CD4-positive, alpha-beta T cell (primary cell): ENCODE measurements at places on chromosomes 6 and 20.

GRCh38 chr6:89542866-89543265 lies 95.7 kb downstream of the LYRM2 start:
- no peak for DNase-seq

DNA sequence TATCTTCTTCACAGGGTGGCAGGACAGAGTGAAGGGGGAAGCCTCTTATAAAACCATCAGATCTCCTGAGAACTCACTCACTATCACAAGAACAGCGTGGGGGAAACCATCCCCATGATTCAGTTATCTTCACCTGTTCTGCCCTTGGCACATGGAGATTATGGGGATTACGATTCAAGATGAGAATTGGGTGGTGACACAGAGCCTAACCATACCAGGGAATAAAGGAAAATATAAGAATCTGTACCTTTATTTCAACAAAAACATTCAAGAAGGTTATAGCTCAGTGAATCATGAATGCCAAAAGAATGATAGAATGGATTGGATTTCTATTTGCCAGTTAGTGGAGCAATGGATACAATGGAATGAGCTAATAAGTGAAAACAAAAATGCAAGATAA lies 214.4 kb downstream of the PTPRK start:
- no peak for DNase-seq

DNA sequence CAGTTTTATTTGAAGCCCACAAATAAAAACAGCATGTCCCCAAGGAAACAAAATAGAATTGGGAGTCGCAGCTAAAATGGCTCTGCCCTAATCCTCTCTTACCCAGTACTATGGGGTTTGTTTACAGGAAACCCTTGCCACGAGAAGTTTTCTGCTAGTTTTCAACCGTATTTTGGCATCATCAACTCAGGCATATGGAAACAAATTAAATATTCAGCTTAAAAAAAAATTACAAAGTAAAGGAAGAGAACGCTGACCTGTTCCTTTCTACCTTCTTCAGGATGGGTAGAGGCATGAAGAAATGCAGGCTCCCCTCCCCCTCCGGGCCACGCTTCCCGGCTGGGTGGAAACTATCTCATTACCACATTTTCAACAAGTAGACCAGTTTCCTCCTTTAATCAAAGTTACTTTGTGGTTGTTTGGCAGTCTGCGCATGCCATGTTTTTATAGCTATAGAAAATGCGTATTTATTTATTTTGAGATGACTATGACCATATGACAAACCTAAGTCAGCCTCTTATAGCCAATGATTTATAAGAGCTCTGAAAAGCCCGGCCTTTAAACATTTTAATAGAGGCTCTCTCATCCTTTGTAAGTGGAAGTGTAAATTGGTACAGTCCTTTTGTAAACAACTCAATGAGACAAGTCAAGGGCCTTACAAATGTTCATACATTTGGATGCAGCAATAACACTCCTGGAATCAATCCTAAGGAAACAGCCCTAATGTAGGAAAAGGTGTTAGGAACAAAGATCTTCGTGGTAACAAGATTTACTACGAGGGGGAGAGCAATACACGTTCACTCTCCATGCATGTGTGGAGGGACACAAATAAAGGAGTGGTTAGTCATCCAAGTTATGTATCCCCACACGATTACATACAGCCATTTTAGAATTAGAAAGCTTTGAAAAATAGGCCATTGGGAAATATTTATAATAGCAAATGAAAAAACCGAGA lies 16.1 kb upstream of the ZNF217 start:
- peak; percentile 71 for DNase-seq

DNA sequence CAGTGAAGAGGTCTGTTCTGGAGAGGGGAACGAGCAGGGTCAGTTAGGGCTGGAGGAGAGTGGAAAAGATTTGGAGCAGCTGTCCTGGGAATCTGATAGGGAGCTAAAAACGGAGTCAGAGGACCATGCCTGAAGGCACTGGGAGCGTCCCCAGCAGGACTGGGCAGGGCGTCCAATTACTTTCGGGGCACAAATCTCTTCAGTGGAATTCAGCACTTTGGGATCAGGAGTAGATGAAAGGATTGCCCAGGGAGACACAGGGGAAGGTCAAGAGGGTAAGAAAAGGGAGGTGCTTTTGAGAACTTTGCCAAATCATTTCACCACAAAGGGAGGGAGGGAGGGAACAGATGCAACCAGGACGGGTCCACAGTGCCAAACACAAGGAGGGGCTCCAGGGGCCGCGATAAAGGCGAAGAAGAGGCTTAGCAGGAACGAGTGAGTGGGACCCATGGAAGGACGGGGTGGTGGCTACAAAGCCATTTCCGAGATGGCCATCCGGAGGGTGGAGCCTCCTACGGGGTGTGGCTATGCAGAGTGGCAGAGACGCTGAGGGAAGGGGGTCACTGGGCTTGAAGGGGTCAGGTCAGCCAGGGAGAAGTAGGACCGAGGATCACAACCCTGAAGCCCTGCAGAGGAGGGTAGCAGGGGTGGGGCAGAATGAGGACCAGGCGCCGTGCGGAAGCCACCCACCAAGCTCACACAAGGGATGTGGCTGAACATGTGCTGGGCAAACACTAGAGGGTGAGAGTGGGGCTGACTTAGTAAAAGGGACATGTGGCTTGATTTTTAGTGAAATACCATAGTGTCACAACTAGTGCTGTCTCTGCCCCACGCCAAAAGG lies 180.0 kb upstream of the RREB1 start:
- DNase-seq = no peak

- peak; percentile 79 for DNase-seq
These were observed 160.1 kb downstream of the ZMYND8 start for GRCh38 chr20:47196091-47197081.

DNA sequence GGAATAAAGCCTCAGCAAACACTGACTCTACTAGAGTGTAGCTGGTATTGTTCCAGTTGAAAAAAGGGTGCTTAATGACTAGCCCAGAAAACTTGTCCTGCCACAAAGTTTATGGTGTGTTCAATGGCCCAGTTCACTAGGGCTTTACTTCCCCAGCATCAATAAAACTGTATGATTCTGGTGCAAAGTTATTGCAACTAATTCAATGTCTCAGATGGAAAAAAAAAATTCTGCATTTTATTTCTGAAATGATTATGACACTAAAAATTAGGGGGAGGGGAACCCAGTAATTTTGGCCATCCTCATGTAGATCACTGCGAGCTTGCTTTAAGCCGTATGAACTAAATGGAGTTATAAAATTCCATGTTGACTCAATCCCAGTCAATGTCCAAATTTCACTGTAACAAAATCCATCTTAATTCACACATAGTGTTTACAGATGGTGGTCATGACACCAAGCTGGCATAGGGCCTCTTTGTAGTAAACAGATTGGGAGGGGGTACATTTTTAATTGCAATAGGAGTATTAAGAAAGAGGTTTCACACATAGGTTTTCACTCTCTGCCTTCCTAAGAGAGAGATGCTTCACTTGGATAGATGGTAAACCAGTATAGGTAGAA lies 41.2 kb downstream of the PTPRK start:
- no peak for DNase-seq

DNA sequence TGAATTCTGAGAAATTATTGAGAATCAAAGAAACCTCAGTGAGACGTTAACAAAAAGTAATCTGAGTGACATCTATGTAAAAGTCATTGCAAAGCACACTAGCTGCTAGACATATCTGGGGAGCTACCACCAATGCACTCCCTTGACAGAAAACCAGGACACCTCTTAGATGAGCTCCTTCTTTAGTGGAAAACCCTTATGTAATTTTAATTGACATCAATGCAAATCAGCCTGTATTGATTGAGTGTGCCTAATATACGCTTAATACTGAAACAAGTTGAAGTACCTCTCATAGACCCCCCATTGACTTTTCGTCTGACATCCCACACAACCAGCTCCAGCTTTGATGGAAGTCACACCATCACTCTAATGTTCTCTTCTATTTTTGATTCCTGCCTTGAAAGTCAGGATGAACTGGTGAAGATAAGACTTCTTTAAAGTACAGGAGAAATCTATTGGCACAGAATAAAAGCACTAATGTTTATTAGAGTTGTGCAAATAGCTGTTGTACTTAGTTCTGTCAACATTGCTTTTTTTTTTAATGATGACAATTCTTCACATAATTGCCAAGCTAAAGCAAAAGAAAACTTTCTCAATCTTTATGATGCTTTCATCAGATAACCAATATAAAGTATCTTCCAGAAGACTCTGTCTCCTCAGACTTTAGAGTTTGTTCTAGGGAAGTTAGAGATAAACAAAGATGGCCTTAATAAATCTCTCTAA lies 98.0 kb upstream of the FAM8A1 start:
- no peak for DNase-seq

GRCh38 chr20:43564993-43565757 lies 6.3 kb downstream of the SGK2 start:
- no peak for DNase-seq

- no peak for DNase-seq
These were observed 157.5 kb upstream of the PMEPA1 start for GRCh38 chr20:57867181-57867803.

DNA sequence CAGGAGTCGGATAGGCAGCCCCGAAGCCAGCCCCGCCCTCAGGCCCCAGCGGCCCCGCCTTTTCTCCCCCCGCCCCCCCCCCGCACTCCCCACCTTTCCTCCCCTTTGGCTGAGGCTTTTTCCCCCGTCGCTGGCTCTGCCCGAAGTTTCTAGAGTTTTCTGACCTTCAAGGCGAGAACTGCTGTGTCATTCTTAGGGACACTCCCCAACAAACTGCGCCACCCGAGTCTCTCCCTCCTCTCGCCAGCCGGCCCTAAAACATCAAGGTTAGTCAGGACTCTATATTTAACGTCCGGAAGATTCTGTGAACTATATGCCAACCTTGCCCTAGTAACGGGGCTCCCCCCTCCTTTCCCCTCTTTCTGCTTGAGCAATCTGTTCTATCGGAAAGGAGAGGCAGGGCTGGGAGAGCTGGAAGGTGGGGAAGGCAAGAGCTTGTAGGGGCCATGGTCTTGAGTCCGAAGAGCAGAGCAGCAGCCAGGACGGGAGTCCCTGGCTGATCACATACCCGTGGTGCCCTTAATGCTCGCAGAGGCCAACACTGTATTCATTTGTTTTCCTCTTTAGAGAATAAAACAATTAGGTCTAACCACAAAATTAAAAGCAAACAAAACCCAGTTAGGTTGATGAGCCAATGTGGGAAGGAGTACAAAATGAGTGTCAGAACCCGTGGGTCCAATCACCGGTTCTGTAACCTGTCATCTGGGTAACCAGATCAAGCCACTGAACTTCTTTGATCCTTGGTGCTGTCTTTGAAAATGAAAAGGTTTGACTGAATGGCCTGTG lies 5.3 kb upstream of the HSPA1B start:
- DNase-seq = peak; percentile 41

DNA sequence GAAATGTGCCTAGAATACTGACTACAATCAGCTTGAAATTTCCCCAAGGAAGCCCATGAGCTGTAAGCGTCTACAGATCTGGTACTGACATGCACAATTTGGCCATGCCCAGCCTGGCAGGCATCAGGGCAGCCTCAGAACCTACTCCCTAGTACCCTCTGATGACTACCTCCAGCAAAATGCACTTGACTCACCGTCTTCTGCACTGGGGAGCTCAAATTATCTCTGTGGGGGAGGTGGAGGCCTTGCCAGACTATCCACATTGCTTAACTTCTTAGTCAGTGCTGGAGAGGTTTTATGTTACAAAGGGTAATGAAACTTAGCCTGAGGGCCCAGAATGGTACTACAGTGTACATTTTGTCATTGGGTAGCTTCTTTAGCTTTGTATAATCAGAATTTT lies 126.0 kb upstream of the ADGRF1 start:
- DNase-seq = peak; percentile 9

DNA sequence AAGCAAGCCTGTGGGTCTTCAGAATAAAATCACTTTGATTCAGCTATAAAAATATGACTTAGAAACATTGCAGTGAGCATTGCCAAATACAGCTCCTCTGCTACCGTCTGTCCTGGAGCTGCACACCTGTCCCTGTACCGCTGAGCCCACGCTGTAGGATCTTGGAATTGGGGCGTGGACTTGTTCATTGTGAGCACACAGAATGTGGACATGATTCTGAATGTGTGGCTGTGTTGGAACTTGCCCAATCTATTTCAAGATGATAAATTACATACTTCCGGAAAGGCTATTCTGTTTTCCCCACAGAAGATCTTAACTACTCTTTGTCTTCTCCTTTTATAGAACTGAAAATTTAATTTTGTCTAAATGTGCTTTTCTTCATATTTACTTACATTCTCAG lies 107.3 kb downstream of the UST start:
- no peak for DNase-seq

GRCh38 chr6:119078376-119079282 lies at the start of gene FAM184A:
Gene FAM184A, minus strand, starts transcription at chr6:119078664. Its CDS starts 365 bp downstream, at chr6:119078299.
- DNase-seq = peak; percentile 92

DNA sequence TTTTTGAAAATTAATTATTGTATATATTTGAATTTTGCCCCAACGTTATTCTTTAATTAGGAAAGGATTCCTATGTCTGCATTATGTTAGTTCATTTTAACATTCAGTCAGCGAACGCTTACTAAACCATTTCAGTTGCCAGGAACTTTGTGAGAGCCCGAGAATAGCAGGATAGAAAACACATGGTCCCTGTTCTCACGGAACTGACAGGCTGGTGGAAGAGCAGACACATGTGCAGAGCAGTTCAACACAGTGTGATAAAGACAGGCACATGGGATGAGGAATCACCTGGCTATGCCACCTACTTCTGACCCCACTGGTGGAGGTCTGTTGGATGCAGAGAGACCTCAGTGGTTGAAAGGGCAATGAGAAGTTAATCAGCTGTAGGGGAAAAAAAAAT lies 367.2 kb downstream of the EPM2A start:
- no peak for DNase-seq

DNA sequence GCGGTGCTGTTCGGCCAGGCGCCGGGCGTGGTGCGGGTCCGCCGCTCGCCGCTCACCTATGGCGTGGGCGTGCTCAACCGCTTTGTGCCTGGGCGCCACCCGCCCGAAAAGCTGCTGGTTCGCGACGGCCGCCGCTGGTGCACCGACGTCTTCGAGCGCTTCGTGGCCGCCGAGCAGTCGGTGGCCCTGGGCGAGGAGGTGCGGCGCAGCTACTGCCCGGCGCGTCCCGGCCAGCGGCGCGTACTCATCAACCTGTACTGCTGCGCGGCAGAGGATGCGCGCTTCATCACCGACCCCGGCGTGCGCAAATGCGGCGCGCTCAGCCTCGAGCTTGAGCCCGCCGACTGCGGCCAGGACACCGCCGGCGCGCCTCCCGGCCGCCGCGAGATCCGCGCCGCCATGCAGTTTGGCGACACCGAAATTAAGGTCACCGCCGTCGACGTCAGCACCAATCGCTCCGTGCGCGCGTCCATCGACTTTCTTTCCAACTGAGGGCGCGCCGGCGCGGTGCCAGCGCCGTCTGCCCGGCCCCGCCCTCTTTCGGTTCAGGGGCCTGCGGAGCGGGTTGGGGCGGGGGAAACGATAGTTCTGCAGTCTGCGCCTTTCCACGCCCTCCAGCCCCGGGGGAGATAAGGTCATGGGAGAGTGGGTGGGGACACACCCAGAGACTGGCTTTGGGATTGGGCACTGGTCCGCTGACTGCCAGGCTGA lies 15.7 kb downstream of the ADISSP start:
- peak; percentile 66 for DNase-seq
